Naive thymus-derived CD4-positive, alpha-beta T cell (primary cell): ENCODE measurements at places on chromosomes 1 and 21. TPM values are rescaled to one million over a fixed set of nuclear protein-coding genes. Genes with fewer than 3 reads are reported as not detected.

RCSD1 gene
- 94.7 TPM for polyA plus RNA-seq

UTS2 gene
- polyA plus RNA-seq = not detected

GRCh38 chr21:24436236-24436635 lies 1171.0 kb downstream of the MRPL39 start:
- no peak for DNase-seq

DNA sequence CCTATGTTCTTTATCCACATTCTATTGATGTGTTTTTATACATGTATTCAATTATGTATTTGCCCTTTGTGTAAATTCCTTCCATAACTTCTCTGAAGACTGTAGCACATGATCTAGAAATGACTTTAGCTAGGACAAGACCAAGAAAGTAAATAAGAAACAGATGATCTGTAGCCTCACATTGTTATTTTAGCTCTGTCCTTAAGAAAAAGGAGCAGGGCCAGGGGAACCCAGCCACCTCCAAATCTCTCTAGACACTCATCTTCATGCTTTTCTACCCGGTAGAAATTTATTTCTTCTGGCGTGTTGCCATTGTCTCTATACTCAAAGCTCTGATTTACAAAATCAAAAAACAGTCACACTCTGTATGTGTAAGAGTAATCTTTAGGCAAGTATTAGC lies 27.1 kb downstream of the CDC7 start:
- no peak for DNase-seq

- DNase-seq = no peak
Measured at GRCh38 chr1:98101364-98101763, 180.5 kb upstream of the DPYD start.

FGR gene
- 0.72 TPM for polyA plus RNA-seq

FCGR1A gene
- polyA plus RNA-seq = not detected

DNA sequence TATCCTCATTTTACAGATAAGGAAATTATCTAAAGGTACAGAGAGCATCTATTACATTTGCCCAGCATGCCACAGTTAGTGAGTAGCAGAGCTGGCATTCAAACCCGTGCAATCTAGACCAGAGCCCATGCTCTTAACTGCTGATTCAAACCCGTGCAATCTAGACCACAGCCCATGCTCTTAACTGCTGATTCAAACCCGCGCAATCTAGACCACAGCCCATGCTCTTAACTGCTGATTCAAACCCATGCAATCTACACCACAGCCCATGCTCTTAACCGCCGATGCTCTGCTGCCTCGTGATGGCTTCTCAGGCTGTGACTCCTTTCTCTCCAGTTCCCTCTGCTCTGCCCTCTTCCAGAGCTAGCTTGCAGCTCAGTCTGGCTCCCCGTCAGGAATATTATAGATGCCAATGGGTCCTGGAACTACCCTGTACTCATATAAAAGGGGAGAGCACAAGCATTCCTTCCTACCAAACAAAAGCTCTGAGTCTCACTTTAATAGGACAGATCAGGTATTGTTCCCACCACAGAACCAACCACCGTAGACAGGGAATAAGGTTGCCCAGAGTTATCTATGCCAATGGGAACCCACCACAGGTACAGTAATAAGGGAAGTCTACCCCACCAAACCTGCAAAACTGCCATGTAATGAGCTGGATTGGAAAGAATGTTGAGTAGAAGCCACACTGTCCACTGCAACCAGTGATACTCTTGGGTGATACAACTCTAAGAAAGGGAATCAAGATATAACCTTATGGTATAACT lies 78.4 kb downstream of the SMYD3 start:
- no peak for DNase-seq

GRCh38 chr21:37088186-37088735 lies 15.2 kb downstream of the TTC3 start:
- no peak for DNase-seq

LRRC53 gene
- polyA plus RNA-seq = not detected

RPL22 gene
- 129 TPM for polyA plus RNA-seq
